ENCODE measurements at places on chromosomes 7 and 10. TPM values are rescaled to one million over a fixed set of nuclear protein-coding genes. Genes with fewer than 3 reads are reported as not detected.

DNA sequence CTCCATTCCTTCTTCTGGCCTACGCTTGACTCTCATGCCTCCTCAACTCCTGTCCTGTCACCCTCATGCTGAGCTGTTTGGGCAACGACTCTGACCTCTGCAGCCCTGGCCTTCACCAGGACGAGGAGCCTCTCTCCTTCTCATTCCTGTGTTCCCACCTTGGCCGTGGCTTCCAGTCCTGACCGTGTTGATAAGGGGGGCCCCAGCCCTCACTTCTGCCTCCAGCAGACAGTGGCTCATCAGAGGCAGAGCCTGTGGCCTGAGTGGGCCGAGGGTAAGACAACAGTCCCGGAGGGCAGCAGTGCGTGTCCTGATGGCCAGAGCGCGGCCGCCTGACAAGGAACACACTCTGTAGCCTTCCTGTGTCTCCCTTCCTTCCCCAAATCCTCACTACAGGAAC is 61.7 kb upstream of the UBE3C start:
- DNase-seq: no peak
- H3K4me3 ChIP-seq: no peak overlapping the region
- H3K27ac ChIP-seq: no peak overlapping the region
- no peaks in the 10 kb centered on the region for H3K27me3 ChIP-seq
- H3K4me1 ChIP-seq: no peaks in the 10 kb centered on the region

DNA sequence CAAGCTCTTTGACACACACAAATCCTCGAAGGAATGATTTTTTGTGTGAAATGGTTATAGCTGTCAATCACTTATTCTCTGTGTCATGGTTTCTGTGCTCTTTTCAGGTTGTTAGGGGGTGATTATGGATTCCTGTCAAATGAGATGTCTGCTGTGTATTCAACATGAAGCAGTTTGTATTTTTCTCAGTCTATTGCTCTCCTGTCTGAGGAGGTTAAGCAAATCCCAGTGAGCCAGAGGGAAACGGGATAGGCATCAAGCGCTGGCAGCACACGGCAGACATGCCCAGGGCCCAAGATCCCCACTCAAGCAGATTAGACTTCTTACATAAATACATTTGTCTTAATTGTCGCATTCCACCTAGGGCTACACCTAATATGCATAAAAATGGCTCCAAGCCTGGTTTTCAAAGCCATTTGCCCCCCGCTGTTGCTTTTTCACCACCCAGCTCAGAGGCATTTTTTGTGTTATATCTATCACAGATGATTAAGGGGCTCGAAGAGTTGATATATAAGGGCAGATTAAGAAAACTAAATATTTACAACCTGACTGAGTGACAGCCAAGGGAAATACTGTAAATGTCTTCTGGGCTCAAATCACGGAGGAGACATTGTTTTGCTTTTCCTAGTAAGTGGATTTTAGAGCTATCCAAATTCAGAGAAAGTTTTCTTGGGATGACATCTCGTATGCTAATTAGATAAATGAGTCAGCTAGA is 192.7 kb upstream of the LRGUK start:
- no peak overlapping the region for H3K4me3 ChIP-seq
- H3K4me1 ChIP-seq: no peaks in the 10 kb centered on the region
- H3K36me3 ChIP-seq: peaks cover 22% of the 10 kb centered on the region
- H3K27me3 ChIP-seq: no peaks in the 10 kb centered on the region
- no peak overlapping the region for H3K27ac ChIP-seq

GRCh38 chr10:18980089-18980629 is 68.4 kb upstream of the MALRD1 start:
- no peak overlapping the region for H3K4me3 ChIP-seq
- no peaks in the 10 kb centered on the region for H3K27me3 ChIP-seq
- no peaks in the 10 kb centered on the region for H3K36me3 ChIP-seq

GRCh38 chr7:17781491-17782215 is 158.6 kb downstream of the SNX13 start:
- H3K4me3 ChIP-seq: no peak overlapping the region
- H3K27me3 ChIP-seq: no peaks in the 10 kb centered on the region
- no peaks in the 10 kb centered on the region for H3K4me1 ChIP-seq
- no peaks in the 10 kb centered on the region for H3K36me3 ChIP-seq

- no peaks in the 10 kb centered on the region for H3K27me3 ChIP-seq
- no peak overlapping the region for H3K4me3 ChIP-seq
- H3K27ac ChIP-seq: no peak overlapping the region
- no peaks in the 10 kb centered on the region for H3K4me1 ChIP-seq
- DNase-seq: no peak
Measured at GRCh38 chr7:151663382-151664100, 143.8 kb upstream of the RHEB start.

GRCh38 chr10:43131906-43132305 is 6.3 kb upstream of the CSGALNACT2 start:
- no peak overlapping the region for H3K27ac ChIP-seq
- no peak overlapping the region for H3K4me3 ChIP-seq
- H3K27me3 ChIP-seq: no peaks in the 10 kb centered on the region

DNA sequence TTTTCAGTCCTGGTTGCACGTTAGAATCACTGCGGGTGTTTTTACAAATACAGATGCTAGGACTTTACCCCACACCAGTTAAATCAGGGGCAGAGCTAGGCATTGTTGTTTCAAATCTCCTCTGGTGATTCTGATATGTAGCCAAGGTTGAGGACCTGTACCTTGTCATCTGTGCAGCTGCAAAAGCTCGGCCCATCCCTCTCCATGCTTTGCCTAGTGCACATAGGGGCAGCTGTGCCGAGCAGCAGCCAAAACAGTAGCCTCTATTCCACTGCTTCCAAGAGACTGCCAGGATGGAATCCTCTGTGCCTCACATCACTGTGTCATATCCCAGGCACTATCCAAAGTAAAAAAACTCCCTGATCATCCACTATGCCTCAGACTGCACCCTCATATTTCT is 181.3 kb downstream of the CDK14 start:
- H3K4me1 ChIP-seq: peaks cover 5% of the 10 kb centered on the region
- DNase-seq: no peak
- H3K27ac ChIP-seq: no peak overlapping the region

- H3K36me3 ChIP-seq: no peaks in the 10 kb centered on the region
- H3K4me1 ChIP-seq: no peaks in the 10 kb centered on the region
- H3K27me3 ChIP-seq: no peaks in the 10 kb centered on the region
- H3K4me3 ChIP-seq: no peak overlapping the region
Measured at GRCh38 chr7:124322561-124322960, 289.7 kb upstream of the TMEM229A start.

DNA sequence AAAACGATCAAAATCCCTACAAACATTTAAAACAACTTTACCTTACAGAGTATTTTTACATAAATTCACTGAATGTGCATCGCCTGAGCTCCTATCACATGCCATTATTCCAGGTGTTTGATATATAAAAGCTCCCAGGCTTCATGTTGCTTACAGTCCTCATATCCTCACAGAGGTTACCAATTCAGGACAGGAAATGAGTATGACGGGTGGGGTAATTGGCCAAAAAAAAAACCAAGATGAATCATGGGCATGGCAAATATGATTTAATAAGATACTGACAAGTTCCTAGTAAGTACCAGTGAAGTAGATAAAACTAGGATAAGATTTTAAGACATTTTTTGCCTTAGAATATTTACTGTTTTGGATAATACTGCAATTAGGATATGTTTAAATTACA is 135.8 kb downstream of the KMT2E start:
- H3K4me1 ChIP-seq: no peaks in the 10 kb centered on the region
- H3K27me3 ChIP-seq: no peaks in the 10 kb centered on the region
- H3K4me3 ChIP-seq: no peak overlapping the region
- H3K36me3 ChIP-seq: no peaks in the 10 kb centered on the region
- H3K27ac ChIP-seq: no peak overlapping the region
- no peak for DNase-seq

DNA sequence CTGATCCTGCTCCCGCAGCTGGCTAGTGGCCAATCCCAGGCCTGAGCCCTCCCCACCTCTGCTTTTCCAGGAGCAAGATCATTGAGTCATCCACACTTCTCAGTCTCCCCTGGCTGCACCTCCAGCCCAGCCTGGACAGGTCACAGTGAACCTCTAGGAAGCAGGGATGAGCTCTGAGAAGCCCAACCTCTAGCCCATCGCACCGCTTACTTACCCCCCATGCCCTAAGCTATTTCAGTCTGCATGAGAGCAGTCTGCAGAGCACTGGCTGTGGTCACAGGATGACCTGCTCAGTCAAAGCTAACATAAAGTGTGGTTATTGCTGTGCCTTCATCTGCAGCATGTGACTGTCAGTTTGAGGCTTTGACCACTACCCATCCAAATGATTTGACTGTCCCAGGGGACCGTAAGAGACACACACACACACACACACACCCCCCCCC is 129.2 kb downstream of the SORBS1 start:
- H3K4me3 ChIP-seq: no peak overlapping the region
- H3K36me3 ChIP-seq: peaks cover 16% of the 10 kb centered on the region
- H3K4me1 ChIP-seq: peaks cover 15% of the 10 kb centered on the region
- no peak for DNase-seq
- H3K27ac ChIP-seq: no peak overlapping the region

DNA sequence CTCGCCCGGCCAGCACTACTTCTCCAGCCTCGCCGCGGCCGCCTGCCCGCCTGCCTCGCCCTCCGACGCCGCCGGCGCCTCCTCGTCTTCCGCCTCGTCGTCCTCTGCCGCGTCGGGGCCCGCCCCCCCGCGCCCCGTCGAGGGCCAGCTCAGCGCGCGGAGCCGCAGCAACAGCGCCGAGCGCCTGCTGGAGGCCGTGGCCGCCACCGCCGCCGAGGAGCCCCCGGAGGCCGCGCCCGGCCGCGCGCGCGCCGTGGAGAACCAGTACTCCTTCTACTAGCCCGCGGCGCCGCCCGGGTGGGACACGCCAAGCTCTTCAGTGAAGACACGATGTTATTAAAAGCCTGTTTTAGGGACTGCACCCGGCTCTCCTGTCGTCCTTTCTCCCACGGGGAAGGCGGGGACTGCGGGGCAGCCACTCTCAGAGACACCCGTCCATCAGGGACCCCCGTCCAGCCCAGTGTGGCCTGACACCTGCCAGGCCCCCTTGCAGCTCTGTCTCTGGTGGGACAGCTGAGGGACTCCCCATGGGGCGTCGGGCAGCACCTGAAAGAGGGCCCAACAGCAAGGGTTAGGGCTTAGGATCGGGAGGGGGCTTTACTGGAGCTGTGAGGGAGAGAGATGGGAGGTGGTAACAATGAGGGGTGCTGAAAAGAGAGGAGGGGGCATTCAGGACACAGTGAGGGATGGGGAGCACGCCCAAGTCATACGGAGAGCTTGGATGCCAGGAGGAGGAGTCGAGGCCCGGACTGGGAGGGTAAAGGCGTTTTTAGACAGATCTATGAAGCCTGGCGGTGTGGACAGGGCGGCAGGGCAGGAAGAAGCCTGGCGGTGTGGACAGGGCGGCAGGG is 34.7 kb downstream of the SPDYE6 start:
- H3K4me1 ChIP-seq: no peaks in the 10 kb centered on the region
- no peak for DNase-seq

DNA sequence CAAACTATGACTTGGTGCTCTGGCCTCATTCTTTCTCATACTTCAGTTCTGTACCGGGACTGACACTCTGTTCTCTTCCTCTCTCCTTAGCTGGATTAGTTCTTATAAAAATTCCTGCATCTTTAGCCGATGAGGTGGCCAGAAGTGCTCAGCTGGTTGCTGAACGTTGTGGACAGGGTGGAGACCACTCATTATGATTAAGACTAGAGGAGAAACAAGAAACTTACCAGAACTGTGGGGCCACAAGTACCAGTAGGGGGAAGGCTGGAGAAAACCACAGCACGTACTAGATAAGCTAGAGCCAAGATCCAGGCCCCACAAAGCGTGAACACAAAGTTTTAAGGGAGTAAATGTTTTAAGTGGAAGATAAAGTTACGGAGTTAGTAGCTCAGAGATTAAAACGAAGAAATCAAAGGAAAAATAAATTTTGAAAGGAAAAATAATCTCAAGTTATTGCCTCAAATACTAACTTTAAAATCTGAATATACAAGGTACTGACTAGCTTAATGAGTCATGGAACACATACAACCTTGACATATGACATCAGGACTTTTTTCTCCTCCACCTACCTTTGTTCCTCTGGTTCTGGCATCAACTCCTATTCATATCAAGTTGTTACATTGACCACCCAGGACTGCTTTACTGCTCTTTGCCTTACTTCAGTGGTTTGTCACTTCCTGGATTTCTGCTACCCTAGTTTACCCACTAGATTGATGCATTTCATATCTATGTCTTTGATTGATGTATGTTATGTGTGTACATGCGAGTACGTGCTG is 469.0 kb downstream of the TFEC start:
- H3K4me1 ChIP-seq: no peaks in the 10 kb centered on the region
- no peak for DNase-seq
- H3K4me3 ChIP-seq: no peak overlapping the region
- no peaks in the 10 kb centered on the region for H3K27me3 ChIP-seq
- no peak overlapping the region for H3K27ac ChIP-seq

DNA sequence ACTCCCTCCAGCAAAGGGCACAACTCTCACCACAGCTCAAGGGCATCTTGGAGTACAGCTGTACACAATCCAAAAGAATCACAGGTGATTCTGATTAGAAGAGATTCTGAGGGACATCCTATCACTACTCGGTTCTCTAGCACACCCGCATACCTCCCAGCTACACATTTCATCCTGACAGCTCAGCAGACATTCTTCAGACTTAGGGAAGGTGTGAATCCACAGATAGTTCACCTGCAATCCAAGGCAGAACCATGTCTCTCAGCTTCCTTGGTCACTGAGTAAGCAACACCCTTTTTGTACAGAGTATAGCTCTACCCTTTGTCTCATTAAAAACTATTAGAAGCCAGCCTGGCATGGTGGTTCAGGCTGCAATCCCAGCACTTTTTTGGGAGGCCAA is 26.8 kb upstream of the FBXW4 start:
- DNase-seq: no peak
- H3K4me1 ChIP-seq: no peaks in the 10 kb centered on the region
- no peaks in the 10 kb centered on the region for H3K27me3 ChIP-seq
- no peak overlapping the region for H3K4me3 ChIP-seq

DNA sequence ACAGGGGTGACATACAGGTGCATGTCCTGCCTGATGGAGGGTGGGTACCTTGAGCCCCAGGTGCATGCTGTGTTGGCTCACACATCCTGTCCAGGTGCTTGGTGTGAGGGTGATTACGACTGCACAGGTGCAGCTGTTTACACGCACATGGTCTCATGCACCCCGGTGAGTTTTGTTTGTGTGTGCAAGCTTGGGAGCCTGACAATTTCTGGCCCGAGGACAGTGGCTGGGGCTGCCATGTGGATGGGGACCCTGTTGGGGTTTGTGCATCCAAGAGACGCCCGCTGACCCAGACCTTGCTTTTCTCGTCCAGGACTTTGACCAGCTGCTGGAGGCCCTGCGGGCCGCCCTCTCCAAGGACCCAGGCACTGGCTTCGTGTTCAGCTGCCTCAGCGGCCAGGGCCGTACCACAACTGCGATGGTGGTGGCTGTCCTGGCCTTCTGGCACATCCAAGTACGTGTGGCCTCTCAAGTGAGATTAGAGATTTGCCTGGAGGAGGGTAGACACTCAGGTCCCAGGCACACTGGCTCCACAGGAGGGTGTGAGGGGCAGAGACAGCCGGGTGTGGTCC is 61.7 kb downstream of the PRF1 start:
- peaks cover 18% of the 10 kb centered on the region for H3K36me3 ChIP-seq
- H3K27ac ChIP-seq: no peak overlapping the region
- H3K4me1 ChIP-seq: no peaks in the 10 kb centered on the region
- H3K27me3 ChIP-seq: no peaks in the 10 kb centered on the region
- DNase-seq: no peak
- H3K4me3 ChIP-seq: no peak overlapping the region

NKX6-2 gene
- 0.20 TPM for total RNA-seq

ABCB4 gene
- total RNA-seq: 0.90 TPM

BHLHA15 gene
- total RNA-seq: not detected

INHBA gene
- 12.6 TPM for total RNA-seq

GAD2 gene
- total RNA-seq: not detected

AKR1E2 gene
- 23.7 TPM for total RNA-seq

TAS2R5 gene
- 5.7 TPM for total RNA-seq

PDK4 gene
- 939 TPM for total RNA-seq

LGI1 gene
- 21.0 TPM for total RNA-seq

SLC13A1 gene
- total RNA-seq: not detected

SPDYE1 gene
- not detected for total RNA-seq
